ENCODE measurements at places on chromosomes 3 and 15.

DNA sequence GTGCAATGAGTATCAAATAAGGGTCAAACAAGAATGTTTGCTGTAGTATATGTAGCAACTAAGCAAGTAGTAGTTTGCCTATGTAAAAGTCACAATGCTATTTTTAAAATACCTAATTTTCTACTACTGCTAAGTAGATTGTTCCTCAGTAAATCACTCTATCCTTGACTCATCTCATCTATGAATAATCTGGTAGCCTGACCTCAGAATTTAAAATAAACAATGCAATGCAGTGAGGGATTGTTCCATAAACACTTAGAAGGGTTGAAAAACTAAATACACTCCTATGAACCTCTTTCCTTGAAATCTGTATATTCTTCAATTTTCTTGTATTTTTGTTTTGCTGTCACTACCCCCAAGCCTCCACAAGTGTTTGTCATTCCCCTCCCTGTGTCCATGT is 253.3 kb downstream of the TBC1D5 start:
- DNase-seq = no peak

GRCh38 chr3:58383476-58383875 is 50.2 kb downstream of the PDHB start:
- DNase-seq = no peak

GRCh38 chr15:85047271-85047948 is 65.8 kb downstream of the PDE8A start:
- DNase-seq = no peak

- no peak for DNase-seq
Measured at GRCh38 chr3:27452368-27453090, 31.7 kb downstream of the SLC4A7 start.

DNA sequence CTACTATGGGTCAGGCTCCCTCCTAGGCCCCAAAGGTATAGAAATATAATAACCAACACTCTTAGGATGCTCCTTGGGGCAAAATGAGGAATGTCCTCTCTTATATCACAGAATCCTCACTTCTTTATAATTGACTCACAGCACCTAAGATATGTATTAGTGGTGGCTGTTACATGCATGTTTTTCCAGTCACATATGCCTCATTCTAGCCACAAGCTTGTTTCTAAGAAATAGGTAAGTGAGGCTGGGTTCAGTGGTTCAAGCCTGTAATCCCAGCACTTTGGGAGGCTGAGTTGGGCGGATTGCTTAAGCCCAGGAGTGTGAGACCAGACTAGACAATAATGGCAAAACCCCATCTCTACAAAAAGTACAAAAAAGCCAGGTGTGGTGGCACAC is 57.9 kb upstream of the PSMD6 start:
- DNase-seq = no peak

GRCh38 chr3:169965562-169966427 is 812 bp upstream of the SEC62 start:
- DNase-seq = no peak

DNA sequence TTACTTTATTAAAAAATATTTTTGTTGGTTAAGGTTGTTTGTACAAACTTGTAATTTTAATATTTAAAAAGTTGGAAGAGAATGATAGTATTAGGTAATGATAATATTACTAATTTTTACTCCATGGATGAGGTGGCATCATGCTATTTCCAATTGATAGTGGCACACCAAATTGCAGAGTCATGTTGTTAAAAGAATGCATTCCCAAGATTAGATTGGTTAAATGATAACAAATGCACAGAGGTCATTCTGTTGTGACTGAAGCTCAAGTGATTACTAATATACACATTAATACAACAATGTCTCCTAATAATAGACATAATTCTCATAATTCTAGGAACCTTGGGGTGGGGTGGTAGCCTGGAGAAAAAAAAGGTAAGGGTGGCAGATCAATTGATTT is 73.2 kb upstream of the ZBED2 start:
- no peak for DNase-seq

- DNase-seq = no peak
Measured at GRCh38 chr15:21261396-21261964, 178.8 kb downstream of the POTEB3 start.

All from inflammatory macrophage treated with lipopolysaccharide for 1 hour (primary cell).